ENCODE measurements at places on chromosomes 7 and 10.

GRCh38 chr7:25739143-25739542, 412.9 kb upstream of the NFE2L3 start:
- DNase-seq, result no peak

DNA sequence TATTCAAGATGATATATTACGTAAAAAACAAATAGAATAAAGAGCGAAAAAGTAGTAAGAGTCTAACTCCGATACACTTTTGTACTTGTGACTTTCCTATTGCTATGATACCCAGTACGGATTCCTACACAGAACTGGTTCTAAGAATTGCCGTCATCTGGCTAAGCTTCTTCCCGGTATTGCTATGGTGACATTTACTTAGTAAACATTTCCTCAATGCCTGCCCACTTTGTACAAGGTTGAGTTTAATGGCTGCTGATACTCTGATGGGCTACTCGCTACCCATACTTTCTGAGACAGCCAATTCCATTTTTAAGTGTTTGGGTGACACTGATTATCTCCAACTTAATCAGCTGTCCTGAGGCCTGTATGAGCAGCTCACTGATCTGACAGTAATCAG, 55.6 kb downstream of the OSBPL3 start:
- DNase-seq, result no peak

- peak; percentile 82 for DNase-seq
Measured at GRCh38 chr10:33376976-33377657, 42.6 kb upstream of the NRP1 start.

GRCh38 chr10:30043476-30044270, 15.7 kb downstream of the JCAD start:
- no peak for DNase-seq

GRCh38 chr10:76117949-76118348, 686.5 kb downstream of the LRMDA start:
- peak; percentile 87 for DNase-seq

- no peak for DNase-seq
Measured at GRCh38 chr7:115218076-115218475, 296.2 kb downstream of the MDFIC start.

GRCh38 chr10:103241262-103242011, 4.2 kb upstream of the RPEL1 start:
- DNase-seq, result peak; percentile 28

- DNase-seq, result no peak
Measured at GRCh38 chr10:100520811-100521210, 1.1 kb upstream of the SEC31B start.
